Germinal center (tissue), 1 donor: ENCODE measurements at places on chromosomes 4 and X.

- DNase-seq: no peak
Measured at GRCh38 chrX:132090403-132091159, 37.2 kb downstream of the FRMD7 start.

DNA sequence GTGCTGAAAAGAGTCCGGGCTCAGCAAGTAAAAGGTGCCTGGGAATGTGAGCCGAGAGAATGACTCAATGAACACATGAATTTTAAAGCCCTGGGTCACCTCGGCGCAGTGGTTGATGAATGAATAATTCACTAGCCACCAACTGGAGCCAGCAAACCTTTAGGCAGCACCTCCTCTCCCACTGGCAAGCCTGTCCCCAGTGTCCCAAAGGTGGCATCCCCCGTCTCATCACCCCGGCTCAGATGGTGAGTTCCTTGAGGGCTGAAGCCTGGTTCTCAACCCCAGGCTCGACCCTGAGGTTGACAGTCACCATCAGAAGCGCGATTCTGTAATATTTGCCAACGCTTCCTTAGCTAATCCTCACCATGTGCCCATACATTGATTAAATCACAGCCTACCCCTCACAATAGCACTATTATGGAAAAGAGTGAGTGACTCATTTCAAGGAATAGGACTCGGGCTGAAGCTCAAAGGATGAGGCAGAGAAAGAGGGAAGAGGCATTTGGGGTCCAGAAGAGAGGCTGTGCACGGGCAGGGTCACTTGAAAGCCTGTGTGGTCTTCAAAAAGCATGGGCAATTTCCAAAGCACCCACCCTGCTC lies 2.7 kb upstream of the CCNQ start:
- DNase-seq: no peak

- peak; percentile 10 for DNase-seq
Measured at GRCh38 chr4:174764105-174764729, 64.8 kb downstream of the GLRA3 start.

- no peak for DNase-seq
Measured at GRCh38 chr4:125517831-125518230, 203.1 kb downstream of the FAT4 start.

GRCh38 chr4:35175894-35176293 lies 1068.4 kb downstream of the ARAP2 start:
- DNase-seq: no peak

DNA sequence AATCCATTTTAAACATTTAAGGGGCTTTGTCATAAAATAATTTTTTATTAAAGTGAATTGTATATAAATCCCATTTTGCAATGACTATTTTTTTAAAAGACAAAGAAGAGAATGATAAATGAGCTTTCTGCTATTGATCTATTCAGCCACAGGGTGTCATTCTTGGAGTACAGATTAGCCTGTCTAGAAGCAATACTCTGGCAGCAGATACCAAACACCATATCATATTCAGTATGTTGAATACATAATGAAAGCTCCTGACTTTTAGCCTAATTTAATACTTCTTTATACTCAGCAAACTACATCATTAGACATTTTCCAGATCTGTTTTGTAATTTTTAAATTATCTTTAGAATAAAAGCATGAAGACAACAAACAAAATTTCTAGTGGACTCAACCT lies 496.3 kb downstream of the PDGFC start:
- DNase-seq: no peak

DNA sequence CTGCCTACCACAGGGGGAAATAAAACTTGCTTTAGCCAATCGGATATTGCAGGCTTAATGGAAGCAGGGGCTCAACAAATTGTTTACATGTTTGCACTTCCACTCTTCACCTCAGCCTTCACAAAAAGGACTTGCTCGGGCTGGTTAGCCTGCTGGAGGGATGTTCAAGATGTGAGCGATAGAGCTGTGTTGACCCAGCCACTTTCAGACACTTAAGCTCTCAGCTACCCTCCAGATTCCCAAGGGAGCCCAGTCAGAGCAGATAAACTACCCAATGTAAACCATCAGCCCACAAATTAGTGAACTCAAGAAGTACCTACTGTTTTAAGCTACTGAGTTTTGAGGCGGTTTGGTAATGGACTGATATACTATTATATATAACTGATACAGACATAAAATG lies 508.4 kb upstream of the FTHL17 start:
- DNase-seq: no peak

DNA sequence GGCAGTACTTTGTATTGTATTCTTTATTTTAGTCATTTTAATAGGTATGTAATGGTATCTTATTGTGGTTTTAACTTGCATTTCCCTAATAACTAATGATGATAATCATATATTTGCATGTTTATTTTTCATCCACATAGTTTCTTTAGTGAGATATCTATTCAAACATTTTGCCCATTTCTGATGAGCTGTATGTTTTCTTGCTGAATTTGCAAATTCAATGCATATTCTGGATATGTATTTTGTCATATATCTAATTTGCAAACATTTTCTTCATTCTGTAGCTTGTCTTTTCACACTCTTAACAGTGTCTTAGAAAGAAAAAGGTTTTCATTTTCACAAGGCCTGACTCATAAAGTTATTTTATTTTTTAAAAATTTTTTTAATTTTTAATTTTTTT lies 372.1 kb downstream of the ZNF674 start:
- DNase-seq: no peak

- DNase-seq: peak; percentile 76
Measured at GRCh38 chrX:49163555-49164419, 1.2 kb downstream of the MAGIX start.

- no peak for DNase-seq
Measured at GRCh38 chr4:114149-114548, 10.2 kb upstream of the ZNF718 start.

GRCh38 chr4:10159671-10160070 lies 43.1 kb upstream of the WDR1 start:
- DNase-seq: no peak

- DNase-seq: peak; percentile 8
Measured at GRCh38 chrX:39201305-39201990, 400.2 kb downstream of the MID1IP1 start.

GRCh38 chrX:100447655-100448397 lies 37.8 kb upstream of the PCDH19 start:
- DNase-seq: peak; percentile 15

GRCh38 chrX:129791961-129792570 lies 12.3 kb downstream of the SASH3 start:
- no peak for DNase-seq

DNA sequence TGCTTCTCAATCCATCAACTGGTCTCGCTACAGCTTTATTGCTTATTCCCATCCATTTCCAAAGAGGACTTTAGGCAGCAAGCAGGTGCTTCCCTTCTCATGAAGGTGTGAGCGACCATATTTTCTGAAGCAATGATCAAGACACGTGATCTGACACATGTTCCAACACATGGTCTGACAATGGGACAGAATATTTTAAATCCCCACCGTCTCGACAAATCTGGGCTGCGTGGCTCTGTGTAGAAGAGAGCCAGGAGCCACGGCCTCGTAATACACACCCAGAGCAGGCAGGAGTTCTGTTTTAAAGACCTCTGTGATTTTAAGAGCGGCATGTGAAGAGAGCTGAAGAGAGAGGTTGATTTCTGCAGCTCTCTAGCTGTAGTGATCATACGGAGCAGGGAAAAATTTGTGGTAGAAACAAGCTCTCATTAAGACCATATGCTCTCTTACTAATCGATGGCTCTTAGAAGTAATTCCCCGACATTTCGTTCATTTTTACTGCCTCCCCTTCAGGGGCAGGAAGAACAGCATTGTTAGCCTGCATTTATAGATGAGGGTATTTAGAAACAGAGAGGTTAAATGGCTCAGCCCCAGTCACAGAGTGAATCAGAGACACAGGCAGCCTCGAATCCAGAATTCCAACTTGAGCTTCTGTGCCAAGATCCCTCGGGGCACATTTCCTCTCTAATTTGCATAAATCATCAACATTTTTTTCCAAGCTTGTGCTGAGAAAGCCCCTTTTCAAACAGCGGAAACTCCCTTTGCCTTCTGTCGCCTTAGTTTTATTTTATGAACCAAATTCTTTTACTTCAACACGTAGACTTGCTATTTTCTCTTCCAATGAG lies 91.0 kb upstream of the BCOR start:
- DNase-seq: no peak

DNA sequence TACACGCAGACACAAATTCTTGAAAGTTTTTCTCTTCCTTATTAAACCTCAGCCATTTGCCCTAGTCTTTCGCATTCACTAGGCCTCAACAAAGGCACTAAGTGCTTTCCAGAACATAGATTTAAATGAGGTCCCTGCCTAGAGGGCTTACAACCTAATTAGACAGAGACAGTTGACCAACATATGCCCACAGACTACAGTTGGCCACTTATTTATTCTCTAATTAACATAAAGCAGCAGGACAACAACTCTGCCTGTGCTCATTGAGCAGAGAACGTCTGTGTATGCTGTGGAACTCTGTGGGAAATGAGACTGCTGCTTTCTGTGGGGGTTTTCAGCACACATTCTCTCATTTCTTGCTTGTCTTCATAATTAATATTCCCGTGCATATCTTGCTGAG lies 303.0 kb upstream of the TACR3 start:
- DNase-seq: no peak

DNA sequence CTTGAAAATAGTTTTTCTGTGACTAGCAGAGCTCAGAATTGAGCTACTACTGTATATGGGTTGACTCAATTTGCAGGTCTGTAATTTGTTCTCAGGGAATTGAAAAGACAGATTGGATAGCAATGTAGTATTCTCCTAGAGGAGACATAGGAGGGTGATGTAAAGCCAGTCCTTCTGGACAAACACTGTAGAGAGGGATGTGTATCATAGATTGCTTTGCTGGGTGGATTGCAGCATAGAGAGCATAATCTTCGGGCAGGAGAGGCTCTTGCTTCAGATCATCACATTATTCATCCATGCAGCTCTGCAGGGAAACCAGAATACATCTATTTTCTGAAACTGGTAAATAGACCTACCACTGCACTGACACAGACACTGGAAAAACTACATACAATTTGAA lies 1110.5 kb downstream of the RAPGEF2 start:
- no peak for DNase-seq

DNA sequence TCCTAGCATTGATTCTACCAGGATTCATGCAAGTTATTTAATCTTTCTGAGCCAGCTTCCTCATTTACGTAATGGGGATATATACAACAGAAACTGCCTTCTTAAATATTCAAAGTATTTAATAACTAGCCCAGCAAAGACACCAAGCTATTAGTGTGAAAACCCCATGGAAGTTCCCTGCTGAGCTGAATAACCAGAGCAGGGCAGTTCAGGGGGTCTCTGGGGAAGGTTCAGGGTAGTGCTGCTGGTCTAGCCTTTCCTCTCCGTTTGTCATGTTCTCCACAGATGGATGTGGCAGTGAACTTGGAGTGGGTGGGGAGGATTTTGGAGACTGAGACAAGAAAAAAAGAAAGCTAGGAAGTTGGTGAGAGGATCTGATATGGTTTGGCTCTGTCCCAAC lies 240.8 kb upstream of the TAPT1 start:
- DNase-seq: no peak

DNA sequence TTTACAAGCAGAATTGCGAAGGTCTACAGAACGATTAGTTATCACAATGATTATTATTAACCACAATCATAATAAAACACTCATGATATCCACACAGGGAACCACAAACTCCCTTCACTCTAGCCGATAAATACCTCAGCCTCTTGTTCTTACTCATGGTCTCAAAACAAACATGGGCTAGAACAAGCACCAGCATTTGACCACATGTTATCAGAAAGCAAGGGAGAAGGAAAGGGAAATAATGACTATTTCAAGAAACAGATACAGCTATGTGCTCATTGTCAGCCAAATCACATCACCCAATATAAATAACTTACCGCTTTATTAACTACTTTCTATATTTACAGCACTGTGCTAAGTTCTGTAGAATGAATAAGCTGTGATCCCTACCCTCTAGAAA lies 663.2 kb upstream of the HTR2C start:
- no peak for DNase-seq

DNA sequence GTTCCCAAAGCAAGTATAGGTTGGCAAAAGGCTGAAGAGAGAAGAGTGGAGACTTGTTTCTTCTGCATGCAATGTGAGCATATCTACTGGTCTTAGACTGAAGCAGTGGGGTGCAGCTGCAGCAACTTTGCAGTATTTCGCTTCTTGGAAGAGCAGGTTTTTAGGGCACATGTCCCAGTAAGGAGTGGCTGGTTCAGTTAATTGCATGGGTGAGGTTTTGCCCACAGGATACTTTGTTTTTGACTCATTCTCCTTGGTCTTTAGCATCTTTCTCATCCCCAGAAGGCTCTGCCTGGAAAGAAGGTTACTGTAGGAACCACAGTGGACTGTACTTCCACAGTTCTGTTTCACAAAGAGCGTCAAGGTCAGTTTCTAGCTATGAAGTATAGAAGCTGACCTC lies 68.0 kb upstream of the NR3C2 start:
- no peak for DNase-seq

GRCh38 chr4:140099983-140100382 lies 54.0 kb downstream of the MAML3 start:
- DNase-seq: no peak

- no peak for DNase-seq
Measured at GRCh38 chr4:25320773-25321172, 8.2 kb downstream of the ZCCHC4 start.

DNA sequence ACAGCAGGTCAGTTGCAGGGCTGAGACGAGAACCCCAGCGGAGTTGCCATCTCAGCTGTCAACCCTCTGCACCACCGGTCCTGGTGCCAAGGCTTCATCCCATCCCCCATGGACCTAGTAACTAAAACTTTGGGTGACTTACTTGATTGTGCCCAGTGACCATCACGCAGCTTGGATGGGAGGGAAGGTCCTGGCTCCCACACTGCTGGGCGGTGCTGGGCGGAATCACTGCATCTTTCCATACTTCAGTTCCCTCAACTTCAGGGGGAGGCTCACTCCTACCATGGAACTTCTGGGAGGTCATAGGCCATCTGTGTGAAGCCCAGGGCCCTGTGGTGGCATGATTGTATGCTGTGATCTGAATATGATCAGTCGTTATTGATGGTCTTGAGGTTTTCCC lies 26.2 kb upstream of the JAKMIP1 start:
- DNase-seq: no peak

DNA sequence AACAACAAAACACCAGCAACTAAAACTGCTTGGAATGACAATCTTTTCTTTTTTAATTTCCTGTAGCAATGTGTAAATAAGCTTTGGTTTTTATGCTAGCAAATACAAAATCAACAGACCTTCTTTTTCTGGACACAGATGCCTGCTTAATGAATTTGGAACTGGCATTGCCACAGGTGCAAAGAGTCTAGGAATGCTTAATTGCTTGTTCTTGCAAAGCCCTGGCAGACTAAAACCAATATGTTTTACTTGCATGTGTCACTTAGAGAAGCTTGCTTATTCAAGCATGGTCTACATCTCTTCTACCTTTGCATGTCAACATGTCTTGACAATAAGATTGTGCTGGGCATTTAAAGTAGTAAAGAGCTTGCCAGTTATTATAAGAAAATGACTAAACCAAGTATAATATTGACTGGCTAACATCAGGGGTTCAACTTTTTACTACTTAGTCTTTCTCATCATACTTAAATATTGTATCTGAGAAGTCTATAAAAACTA lies 656.7 kb upstream of the NDST4 start:
- no peak for DNase-seq

GRCh38 chrX:31132821-31133241 lies 61.0 kb upstream of the FTHL17 start:
- no peak for DNase-seq
